ENCODE measurements at places on chromosomes 3 and 15.

- DNase-seq = no peak
These were observed 3.2 kb upstream of the SLC7A14 start for GRCh38 chr3:170589113-170589512.

DNA sequence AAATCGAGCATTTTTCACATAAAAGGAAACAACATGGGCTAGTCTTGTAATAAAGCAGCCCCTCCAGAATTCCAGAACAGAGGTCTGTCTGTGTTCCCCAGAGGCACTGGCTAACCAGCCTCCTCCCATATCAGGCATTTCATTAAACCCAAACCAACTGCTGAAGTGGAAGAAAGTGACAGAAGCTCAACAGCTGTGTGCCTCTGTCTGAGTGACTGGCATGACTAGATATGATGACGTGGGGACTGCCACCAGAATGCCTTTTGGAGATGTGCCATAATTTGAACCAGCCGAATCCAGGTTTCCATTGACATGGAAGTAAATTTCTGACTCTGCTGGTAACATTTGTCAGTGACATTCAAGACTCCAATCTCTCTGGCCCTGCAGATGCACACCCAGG, 8.7 kb downstream of the LIMD1 start:
- no peak for DNase-seq

DNA sequence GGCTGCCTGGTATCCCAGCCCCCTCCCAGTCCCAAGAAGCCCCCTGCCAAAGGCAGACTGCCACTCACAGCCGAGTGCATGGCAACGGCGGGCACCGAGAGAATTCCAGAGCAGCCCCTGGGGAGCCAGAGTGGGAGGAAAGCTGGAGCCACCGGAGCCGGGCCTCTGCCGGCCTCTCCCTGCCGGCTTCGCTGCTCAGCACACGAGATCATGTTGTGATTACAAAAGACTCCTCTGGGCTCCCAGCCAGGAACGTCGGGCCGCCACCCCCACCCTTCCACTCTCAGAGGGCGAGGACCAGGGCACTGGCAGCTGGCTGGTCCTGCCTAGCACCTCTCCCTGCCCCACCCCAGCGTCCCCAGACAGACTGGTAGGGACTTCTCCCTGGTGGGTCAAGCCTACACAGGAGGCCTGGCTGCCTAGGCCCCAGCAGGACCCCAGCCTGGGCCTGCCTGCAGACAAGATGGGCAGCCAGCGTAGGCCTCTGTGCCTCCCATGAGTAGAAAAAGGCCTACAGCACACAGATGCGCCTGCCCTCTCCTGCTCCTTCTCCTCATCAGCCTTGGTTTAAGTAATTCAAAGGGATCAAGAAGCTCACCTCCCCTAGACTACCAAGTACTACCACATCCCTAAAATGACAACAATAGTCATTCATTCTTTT, at the start of gene CCDC9B:
CCDC9B (minus strand) TSS at position 200 of the 661 bp plus-strand sequence; CDS start at position 80, 120 bp downstream.
- no peak for DNase-seq

DNA sequence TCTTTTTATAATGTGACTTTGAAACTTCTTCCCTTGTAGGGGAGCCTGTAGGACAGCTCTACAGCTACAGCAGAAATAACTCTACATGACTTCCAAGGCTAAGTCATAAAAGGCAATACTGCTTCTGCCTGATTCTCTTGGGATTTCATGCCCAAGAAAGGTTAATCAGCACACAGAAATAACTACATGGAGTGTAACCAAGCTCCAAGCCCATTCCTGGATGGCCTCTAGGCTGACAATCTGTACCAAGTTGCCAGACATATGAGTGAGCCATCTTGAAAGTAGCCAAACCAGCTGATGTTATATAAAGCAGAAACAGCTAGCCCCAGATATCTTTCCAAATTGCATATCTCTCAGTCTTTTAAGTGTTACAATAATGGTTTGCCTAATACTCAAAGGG, 75.8 kb upstream of the OSTN start:
- DNase-seq = no peak

- no peak for DNase-seq
These were observed 943.8 kb downstream of the VGLL3 start for GRCh38 chr3:86047161-86047560.

- no peak for DNase-seq
These were observed 90.1 kb upstream of the CADPS start for GRCh38 chr3:62965311-62965710.

DNA sequence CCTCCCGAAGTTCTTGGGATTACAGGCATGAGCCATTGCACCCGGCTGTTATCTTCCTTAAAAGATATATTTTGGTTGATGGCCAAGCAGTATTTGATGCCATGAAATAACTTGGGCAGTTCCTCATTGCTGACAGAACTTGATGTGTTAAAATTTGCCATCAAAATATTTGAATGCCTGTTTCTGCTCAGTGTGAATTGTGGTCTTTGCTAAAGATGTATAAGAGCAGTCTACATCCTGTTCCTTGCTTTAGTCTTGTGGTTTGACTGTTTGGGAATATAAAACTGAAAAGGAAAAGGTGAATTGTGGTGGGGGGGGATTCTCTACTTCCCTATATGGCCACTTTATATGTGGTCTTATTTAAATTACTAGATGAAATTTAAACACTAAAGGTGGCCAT, 14.0 kb downstream of the TRIM71 start:
- no peak for DNase-seq

GRCh38 chr3:32420126-32421038, 28.7 kb downstream of the CMTM7 start:
- peak; percentile 61 for DNase-seq

- DNase-seq = no peak
These were observed 11.0 kb downstream of the MRPL3 start for GRCh38 chr3:131491775-131492174.

- no peak for DNase-seq
These were observed 500.4 kb downstream of the SHQ1 start for GRCh38 chr3:72347819-72348319.

GRCh38 chr3:48656061-48656840, 6.4 kb downstream of the CELSR3 start:
- DNase-seq = no peak

DNA sequence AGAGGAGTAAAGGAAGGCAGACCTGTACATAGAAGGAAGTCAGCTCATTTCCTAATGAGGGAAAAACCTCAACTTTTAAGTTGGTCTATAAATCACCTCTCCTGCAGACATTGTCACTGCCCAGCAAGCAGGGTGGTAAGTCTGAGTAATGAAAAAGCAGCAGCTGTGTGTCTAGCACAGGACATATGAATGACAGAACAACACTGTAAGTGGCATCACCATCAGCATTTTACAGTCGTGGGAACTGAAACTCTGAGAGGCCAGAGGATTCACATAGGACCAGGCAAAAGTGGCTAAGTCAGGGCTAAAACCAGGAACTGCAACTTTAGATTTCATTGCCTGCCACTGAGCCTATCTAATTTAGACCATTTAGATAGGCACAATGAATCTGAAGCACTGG, 235.6 kb downstream of the CLSTN2 start:
- DNase-seq = no peak

DNA sequence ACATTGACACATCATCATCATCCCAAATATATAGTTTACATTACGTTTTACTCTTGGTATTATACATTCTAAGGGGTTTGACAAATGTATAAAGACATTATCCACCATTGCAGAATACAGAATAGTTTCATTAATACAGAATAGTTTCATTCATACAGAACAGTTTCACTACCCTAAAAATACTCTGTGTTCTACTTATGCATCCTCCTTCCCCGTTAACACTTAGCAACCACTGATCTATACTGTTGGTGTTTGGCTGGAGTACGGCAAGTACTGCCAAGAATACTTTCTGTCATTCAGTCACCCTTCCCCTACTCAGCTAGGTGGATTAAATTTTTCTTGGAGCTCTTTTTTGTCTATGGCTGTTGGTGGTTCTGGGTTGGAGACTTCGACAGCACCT, 33.4 kb downstream of the LEKR1 start:
- DNase-seq = no peak

GRCh38 chr15:66786708-66787488, 84.9 kb downstream of the SMAD6 start:
- no peak for DNase-seq

DNA sequence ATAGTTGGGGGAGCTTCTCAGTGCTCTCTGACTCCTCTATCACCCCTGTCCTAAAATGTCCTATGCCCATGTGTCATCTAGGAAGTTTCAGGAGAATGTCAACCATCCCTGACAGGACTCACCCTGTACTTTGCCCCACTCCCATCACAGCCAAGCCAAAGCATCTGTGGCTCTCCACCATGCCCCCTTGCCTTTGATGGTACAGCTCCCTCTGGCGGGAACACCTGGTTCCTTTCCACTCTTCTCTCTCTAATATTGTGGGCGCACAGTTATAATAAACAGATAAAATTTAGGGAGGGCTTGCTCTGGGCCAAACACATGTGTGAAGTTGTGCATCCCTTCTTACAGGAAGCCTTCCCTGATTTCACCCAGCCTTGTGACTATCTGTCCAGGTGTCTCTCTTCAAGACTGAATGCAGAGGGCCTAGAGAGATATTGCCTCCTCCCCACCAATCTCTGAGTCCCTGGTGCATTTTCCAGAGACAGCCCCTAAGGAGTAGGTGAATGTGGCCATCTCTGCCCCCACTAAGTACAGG, 62.8 kb downstream of the ISG20 start:
- no peak for DNase-seq

DNA sequence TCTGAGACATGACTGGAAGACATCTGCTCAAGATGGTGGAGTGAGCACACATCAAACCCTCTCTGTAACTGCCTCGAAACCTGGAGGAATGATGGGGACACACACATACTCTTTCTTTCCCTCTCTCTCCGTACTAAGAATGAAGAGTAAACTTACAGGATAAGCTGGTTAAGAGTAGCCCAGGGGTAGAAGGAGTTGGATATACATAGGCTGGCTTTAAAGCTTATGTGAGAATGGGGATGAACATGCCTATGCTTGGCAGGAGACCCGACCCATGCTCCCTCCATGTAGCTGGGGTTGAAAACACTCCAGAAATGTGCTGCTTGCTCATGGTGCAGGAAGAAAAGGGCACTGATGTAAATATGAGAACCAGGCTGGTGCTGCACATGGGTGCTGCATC, 68.9 kb downstream of the IL20RB start:
- DNase-seq = no peak

All from iPS DF 19.7 (cell line).